Activated CD4-positive, CD25-positive, alpha-beta regulatory T cell treated with anti-CD3 and anti-CD28 coated beads, Interleukin-2, amount 50 U/mL, for 24 hours (primary cell): ENCODE measurements at places on chromosomes 2 and 18.

GRCh38 chr2:131046918-131047652 lies 46.2 kb downstream of the FAM168B start:
- no peak for ATAC-seq

GRCh38 chr2:42339191-42339912 lies 21.7 kb downstream of the COX7A2L start:
- no peak for ATAC-seq

DNA sequence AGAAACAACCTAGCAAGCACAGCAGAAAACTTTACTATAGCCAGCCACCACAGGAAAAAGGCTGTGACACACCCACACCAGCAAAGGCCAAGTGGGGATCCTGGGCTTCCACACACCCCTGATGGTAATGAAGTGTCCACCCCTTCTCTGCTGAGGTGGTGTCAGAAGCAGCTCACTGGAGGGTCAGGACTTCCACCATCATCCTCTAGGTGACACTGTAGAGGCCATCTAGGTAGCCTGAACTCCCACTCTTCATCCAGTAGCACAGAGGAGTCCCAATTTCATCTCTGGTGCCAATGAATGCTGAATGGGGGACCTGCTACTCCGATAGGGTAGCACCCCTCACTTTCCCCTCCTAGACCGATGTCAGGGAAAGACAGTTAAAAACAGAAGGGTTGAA lies 1544.4 kb downstream of the LRP1B start:
- ATAC-seq: no peak

DNA sequence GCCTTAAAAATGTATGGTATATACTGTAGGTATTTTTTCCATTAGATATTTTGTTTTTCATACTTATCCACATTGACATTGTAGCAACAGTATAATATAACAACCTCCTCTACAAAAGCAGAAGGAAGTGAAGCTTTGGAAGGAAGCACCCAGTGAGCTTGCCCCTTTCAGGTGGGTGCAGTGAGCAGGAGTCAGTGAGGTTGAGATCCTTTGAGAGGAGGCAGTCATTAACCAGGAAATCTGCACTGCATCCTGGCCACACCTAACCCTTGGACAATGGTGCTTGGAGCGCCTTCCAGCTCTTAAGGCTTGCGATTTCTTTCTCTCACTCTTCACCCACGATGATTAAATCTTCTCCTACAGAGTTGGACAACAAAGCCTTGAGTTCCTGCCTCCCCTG lies 13.9 kb downstream of the IL37 start:
- ATAC-seq: no peak
